ENCODE measurements at places on chromosomes 11 and 22.

DNA sequence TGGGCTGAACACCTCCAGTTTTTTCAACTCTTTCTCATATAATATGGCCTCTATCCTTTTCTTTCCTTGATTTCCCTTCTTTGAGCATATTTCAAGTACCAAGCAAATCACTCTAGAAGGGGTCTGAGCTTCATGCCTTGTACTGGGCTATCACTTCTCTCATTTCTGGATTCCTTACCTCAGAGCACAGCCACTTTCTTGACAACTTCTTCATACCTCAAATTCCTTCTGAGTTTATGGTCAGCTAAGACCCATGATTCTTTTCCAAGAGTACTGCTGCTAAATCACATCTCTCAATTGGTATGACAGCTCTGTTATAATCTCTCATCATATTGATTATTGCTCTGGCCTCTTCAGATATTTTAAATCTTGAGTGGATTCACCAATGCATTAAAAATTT, 224.8 kb upstream of the ZBED5 start:
- H3K4me3 ChIP-seq: no peak overlapping the region
- H3K36me3 ChIP-seq: no peaks in the 10 kb centered on the region
- peaks cover under 1% of the 10 kb centered on the region for H3K27me3 ChIP-seq
- DNase-seq: no peak
- no peaks in the 10 kb centered on the region for H3K4me1 ChIP-seq

DNA sequence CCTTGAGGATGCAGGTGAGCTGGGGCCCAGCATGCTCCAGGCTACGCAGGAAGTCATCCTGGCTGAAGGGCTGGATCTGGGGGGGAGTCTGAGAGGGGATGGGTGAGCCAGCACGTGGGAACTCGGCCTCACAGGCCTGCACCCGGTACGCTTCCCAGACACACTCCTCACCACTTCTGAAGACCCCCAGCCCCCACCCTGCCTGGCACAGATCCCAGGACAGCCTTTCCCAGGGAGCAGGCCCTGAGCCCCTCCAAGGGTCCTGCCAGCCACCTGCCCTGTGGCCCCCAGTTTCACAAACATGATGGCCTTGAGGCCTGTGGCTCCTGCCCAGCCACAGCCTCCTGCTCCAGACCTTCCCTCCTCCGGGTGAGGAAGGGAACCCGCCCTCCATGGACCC, 5.6 kb upstream of the PLXNB2 start:
- DNase-seq: no peak
- H3K4me1 ChIP-seq: peaks cover 27% of the 10 kb centered on the region
- H3K4me3 ChIP-seq: no peak overlapping the region
- H3K27ac ChIP-seq: no peak overlapping the region
- H3K36me3 ChIP-seq: no peaks in the 10 kb centered on the region
- no peaks in the 10 kb centered on the region for H3K27me3 ChIP-seq

DNA sequence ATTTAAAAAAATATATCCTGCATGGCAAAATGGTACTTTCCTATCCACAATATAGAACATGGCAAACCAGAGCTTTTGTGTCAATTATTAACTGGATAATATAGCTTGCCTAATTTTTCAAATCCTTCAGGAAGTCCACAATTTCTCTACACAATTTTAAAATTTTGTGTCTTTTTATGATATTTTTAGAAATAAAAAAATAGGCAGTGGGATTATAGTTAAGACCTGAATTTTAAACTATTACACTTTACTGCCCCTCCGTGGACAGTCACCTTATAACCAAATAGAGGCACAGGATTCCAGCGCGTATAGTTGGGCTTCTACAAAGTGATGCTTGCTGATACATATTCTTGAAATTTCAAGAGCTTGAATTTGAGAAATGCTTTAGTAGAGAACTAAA, 2.1 kb upstream of the DMC1 start:
- peaks cover 12% of the 10 kb centered on the region for H3K4me1 ChIP-seq
- H3K36me3 ChIP-seq: no peaks in the 10 kb centered on the region
- H3K27me3 ChIP-seq: no peaks in the 10 kb centered on the region
- no peak overlapping the region for H3K4me3 ChIP-seq
- DNase-seq: peak; percentile 26
- no peak overlapping the region for H3K27ac ChIP-seq

- DNase-seq: no peak
- no peaks in the 10 kb centered on the region for H3K4me1 ChIP-seq
- H3K27ac ChIP-seq: no peak overlapping the region
- no peaks in the 10 kb centered on the region for H3K27me3 ChIP-seq
Observed at GRCh38 chr22:49203091-49203858, 624.4 kb downstream of the BRD1 start.

Measured in transverse colon (tissue), 4 donors.